GM10248 (cell line): ENCODE measurements at places on chromosomes 1 and 21.

DNA sequence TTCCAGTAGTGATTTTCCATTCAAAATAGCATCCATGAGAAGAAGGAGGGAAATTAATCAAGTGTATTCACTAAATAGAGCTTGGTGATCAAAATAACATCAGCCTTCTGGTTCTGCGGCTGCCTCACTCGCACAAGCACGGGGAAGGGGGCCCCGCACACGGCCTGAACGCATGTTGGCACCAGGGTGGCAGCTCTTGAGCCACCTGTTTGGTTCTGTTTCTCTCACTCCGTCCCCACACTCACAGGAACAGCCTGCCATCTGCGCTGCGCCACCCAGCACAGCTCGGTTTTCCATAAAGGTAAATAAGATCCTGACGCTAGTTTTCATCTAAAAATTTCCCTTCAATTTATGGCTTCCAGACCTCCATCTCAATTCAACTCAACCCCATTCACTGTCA, 49.4 kb downstream of the TIAM1 start:
- no peak for DNase-seq

DNA sequence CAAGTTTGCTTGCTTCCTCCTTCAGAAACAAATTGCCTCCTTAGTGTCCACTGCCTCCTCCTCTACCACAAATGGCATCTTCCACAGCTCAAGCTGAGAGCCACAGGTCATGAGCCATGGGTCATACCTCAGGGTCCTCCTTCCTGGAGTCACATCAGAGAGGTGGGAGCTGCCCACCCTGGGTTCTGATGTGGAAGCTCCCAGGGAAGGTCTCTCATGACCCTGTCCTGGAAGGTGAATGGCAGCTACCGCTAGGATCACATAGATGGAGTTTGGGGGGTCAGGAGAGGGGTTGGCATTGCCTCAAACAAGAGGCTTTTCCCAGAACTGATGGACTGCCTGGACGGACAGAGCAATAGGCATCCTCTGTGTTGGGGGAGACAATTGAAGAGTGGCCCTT, 321.4 kb downstream of the MATN1 start:
- no peak for DNase-seq

DNA sequence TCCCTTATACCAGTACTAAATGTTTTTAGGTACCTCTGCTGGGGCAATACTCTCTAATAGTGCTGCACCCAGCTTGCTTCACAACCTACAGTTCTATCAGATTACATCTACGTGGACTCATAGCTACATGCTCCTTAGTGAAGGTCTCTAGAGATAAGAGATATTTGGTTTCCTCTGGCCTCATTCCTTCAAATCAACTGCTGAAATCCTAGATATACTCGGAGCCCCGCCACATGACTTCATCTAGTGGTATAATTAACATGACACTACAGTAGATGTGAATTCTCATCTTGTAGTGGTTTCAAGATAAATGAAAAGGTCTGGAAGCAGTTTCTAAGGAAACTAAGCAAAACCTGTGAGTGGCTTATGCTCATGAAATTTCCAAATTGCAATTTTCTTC, 115.4 kb downstream of the SMYD2 start:
- DNase-seq = no peak

DNA sequence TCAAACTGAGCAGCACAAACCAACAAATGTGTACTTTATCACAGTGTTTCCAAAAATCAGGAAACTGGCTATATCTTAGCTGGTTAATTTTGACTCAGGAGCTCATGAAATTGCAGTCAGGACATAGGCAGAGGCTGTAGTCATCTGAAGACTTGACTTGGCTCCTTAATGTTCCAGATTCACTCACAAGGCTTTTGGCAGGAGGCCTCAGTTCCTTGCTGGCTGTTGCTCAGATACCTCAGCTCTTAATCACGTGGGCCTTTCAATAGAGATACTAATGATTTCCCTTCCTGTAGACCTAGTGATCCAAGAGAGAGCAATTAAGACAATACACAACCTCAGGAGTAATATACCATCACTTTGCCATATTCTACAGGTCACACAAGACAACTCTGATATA, 537.7 kb downstream of the BRINP3 start:
- no peak for DNase-seq
